Heart left ventricle (tissue), 16 donors: ENCODE measurements at places on chromosomes 12 and 14. TPM values are rescaled to one million over a fixed set of nuclear protein-coding genes. Genes with fewer than 3 reads are reported as not detected.

- no peak overlapping the region for H3K27ac ChIP-seq
- no peak overlapping the region for H3K4me3 ChIP-seq
- H3K27me3 ChIP-seq, result no peaks in the 10 kb centered on the region
- no peaks in the 10 kb centered on the region for H3K36me3 ChIP-seq
Observed at GRCh38 chr12:131852551-131853299, 24.5 kb downstream of the MMP17 start.

GRCh38 chr14:51210594-51210993 lies 29.5 kb upstream of the TMX1 start:
- H3K4me3 ChIP-seq, result no peak overlapping the region
- DNase-seq, result no peak
- H3K27ac ChIP-seq, result no peak overlapping the region
- H3K27me3 ChIP-seq, result no peaks in the 10 kb centered on the region
- no peaks in the 10 kb centered on the region for H3K36me3 ChIP-seq

DNA sequence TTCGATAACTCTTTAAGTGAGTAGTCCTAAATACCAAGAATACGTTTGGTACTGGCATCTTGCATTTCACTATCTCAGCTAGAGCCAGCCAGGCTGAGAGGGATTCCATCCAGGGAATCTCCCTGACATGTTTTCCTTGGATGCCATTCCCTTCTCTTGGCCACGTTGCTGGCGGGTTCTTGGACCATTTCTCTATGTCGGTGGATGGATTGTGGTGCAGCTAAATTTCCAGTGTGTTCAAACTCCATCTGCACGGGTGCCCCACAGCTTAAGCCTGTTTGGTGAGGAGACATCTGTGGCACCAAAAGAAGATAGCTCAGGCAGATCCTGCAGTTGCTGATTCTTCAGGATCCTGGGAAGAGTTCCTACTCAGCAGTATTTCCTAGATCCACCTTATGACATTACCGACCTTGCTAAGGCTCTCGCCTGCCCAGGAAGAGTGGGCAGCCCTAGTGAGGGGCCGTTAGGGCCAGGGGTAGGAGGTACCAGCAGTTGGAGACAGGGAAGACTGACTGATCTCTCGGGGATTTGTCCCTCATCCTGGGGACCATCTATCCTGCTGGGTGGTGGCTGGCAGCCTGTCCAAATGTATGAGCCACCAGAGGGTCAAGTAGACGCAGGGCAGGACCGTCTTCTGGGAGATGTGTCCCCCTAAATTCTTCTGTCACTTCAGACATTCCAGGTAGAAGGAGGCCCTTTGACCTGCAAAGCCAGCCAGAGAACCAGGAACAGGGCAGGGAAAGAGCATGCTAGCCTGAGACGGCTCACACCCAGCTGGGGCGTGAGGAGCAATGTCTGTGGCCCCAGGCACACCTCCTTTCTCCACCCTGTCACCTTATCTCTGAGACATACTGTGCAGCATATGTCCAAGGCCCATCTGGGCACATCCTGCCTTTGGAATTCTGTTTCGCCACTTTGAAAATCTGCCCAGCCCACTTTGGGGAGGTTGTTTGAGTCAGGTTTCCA lies 72.6 kb upstream of the CAPRIN2 start:
- H3K27me3 ChIP-seq, result no peaks in the 10 kb centered on the region
- no peak for DNase-seq
- no peak overlapping the region for H3K27ac ChIP-seq
- no peak overlapping the region for H3K4me3 ChIP-seq
- no peaks in the 10 kb centered on the region for H3K4me1 ChIP-seq

DNA sequence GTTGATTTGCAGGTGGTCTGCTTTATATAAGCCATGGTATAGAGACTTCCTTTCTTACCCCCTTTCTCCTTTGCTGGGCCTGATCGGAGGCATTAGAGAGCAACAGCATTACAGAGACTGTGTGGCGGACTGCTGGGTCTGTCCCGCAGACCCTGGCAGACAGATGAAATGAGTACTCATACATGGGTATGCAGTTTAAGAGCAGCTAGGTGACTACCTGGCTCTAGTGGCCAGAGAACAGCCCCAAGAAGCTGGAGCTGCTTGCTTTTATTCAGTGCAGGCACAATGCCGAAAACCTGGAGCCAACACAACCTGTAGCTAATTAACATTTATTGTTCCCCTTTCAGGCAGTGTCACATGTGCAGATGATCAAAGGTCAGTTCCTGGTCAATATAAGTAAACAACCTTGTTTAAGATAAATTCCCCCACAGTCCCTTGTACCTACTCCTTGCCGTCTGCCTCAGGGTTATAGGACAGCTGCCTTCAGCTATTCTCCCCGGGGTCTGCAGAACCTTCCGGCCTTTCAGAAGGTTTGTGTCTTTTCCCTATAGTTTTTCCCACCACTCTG lies 160.0 kb downstream of the TRHDE start:
- H3K4me1 ChIP-seq, result no peaks in the 10 kb centered on the region
- H3K36me3 ChIP-seq, result no peaks in the 10 kb centered on the region
- H3K27ac ChIP-seq, result no peak overlapping the region
- no peak overlapping the region for H3K4me3 ChIP-seq

GRCh38 chr14:64454671-64455070 lies 10.6 kb upstream of the AKAP5 start:
- H3K36me3 ChIP-seq, result peaks cover 50% of the 10 kb centered on the region
- no peak for DNase-seq
- no peaks in the 10 kb centered on the region for H3K4me1 ChIP-seq
- H3K27ac ChIP-seq, result no peak overlapping the region
- H3K4me3 ChIP-seq, result no peak overlapping the region

DNA sequence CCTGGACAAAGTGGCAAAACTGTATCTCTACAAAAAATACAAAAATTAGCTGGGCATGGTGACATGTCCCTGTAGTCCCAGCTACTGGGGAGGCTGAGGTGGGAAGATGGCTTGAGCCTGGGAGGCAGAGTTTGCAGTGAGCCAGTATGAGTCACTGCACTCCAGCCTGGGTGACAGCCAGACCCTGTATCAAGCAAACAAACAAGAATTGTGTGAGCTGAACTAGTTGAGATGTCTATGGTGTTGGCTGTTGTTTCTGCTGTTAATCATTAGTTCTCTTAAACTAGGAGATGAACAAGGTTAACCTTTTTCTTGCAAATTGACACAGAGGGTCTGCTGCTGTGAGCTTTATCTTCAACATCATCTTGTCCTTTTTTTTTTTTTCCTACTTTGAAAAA lies 23.6 kb downstream of the RASSF3 start:
- no peaks in the 10 kb centered on the region for H3K27me3 ChIP-seq
- peaks cover 9% of the 10 kb centered on the region for H3K36me3 ChIP-seq
- peaks cover 53% of the 10 kb centered on the region for H3K4me1 ChIP-seq
- no peak for DNase-seq
- H3K4me3 ChIP-seq, result no peak overlapping the region

DNA sequence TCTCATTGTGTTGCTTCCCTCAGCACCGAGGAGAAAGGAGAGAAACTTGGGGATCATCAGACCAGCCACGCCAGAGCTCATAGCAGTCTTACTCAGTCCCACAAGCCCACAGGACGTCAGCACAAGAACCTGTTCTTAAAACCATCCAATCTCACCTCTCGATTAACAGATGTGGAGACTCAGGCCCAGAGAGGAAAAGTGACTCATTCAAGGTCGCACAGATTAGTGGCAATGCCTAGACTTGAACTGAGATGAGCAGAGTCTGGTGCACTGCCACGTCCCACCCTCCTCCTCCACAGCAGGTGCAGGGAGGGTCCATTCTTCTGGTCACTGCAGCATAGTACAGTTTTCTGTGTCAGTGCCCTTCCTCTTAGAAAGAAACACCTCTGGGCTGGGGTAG lies 154.9 kb upstream of the PZP start:
- peak; percentile 4 for DNase-seq
- H3K4me3 ChIP-seq, result no peak overlapping the region
- H3K4me1 ChIP-seq, result no peaks in the 10 kb centered on the region
- H3K27me3 ChIP-seq, result no peaks in the 10 kb centered on the region
- H3K36me3 ChIP-seq, result no peaks in the 10 kb centered on the region
- H3K27ac ChIP-seq, result no peak overlapping the region

DNA sequence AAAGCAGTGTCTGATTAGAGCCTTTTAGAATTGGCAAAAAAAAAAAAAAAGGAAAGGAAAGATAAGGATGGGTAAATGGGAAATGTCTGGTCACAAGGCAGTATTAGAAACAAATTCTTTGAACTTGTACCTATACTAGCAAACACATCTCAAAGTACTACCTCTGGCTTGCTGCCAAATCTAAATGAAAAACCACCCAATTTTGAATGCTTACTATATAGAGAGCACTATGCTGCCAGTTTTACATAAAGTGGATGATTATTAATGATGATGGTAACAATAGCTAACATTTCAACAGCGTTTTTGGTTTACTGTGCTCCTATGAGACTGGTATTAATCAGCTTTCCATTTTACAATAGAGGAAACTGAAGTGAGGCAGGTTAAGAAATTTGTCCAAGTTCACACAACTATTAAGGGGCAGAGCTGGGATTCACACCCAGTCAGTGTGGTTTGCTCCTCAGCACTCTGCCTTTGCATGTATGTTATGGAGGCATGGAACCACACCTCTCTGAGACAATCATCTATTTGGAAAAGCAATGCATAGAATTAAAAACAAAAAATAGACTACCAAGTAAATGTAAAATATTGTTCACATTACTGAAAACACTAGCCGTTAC lies 34.2 kb downstream of the ATP2B1 start:
- H3K27ac ChIP-seq, result no peak overlapping the region
- no peaks in the 10 kb centered on the region for H3K27me3 ChIP-seq
- no peaks in the 10 kb centered on the region for H3K4me1 ChIP-seq
- DNase-seq, result no peak
- no peaks in the 10 kb centered on the region for H3K36me3 ChIP-seq
- no peak overlapping the region for H3K4me3 ChIP-seq

GRCh38 chr14:93543766-93544165 lies 113.0 kb downstream of the UNC79 start:
- no peak overlapping the region for H3K27ac ChIP-seq
- no peaks in the 10 kb centered on the region for H3K4me1 ChIP-seq
- H3K27me3 ChIP-seq, result peaks cover 4% of the 10 kb centered on the region
- H3K4me3 ChIP-seq, result no peak overlapping the region

- H3K4me1 ChIP-seq, result no peaks in the 10 kb centered on the region
- no peaks in the 10 kb centered on the region for H3K36me3 ChIP-seq
- no peak overlapping the region for H3K4me3 ChIP-seq
Observed at GRCh38 chr14:68062651-68063050, 243.1 kb downstream of the RAD51B start.

- no peaks in the 10 kb centered on the region for H3K36me3 ChIP-seq
- no peaks in the 10 kb centered on the region for H3K27me3 ChIP-seq
Observed at GRCh38 chr12:124884587-124885438, 21.1 kb upstream of the SCARB1 start.

GRCh38 chr12:132639956-132640520 lies 21.5 kb downstream of the P2RX2 start:
- no peak overlapping the region for H3K4me3 ChIP-seq
- H3K36me3 ChIP-seq, result no peaks in the 10 kb centered on the region
- no peaks in the 10 kb centered on the region for H3K27me3 ChIP-seq
- no peak for DNase-seq

- H3K4me3 ChIP-seq, result no peak overlapping the region
- H3K4me1 ChIP-seq, result no peaks in the 10 kb centered on the region
- H3K36me3 ChIP-seq, result no peaks in the 10 kb centered on the region
- H3K27me3 ChIP-seq, result no peaks in the 10 kb centered on the region
Observed at GRCh38 chr12:25084816-25085215, 110.1 kb downstream of the DNAI7 start.

CDCA4 gene
- polyA plus RNA-seq, result 2.3 TPM

KLRK1 gene
- polyA plus RNA-seq, result 0.28 TPM

DNA sequence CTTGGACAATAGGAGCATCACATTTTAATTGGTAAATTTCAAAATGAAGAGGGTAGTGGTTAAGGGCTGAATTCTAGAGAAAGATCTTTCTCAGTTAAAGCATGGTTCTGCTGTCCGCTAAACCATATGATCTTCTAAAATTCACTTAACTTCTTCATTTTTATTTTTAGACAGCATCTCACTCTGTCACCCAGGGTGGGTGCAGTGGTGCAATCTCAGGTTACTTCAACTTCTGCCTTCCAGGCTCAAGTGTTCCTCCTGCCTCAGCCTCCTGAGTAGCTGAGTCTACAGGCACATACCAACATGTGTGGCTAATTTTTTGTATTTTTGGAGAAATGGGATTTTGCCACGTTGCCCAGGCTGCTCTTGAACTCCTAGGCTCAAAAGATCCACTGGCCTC lies 226.7 kb upstream of the ABCD2 start:
- H3K4me3 ChIP-seq, result no peak overlapping the region
- H3K4me1 ChIP-seq, result no peaks in the 10 kb centered on the region
- no peaks in the 10 kb centered on the region for H3K27me3 ChIP-seq
- no peak for DNase-seq

DNA sequence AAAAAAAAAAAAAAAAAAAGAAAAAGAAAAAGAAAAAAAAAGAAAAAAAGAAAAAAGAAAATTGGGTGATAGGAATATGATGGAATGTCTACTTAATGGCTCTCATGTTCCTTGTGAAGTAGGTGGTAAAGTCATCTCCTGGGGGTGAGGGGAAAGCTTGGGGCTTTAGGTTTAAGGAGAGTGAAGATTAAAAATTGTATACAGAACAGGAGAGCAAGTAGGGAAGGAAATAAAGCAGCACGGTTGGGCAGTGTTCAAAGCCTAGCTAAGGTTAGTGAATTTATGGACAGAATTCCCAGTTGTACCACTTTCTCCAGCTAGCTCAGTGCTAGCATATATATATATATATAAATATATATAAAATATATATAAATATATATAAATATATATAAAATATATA lies 40.0 kb upstream of the SLC2A13 start:
- no peak overlapping the region for H3K27ac ChIP-seq
- no peak overlapping the region for H3K4me3 ChIP-seq
- H3K36me3 ChIP-seq, result no peaks in the 10 kb centered on the region
- DNase-seq, result no peak

UNG gene
- 27.8 TPM for polyA plus RNA-seq

DNA sequence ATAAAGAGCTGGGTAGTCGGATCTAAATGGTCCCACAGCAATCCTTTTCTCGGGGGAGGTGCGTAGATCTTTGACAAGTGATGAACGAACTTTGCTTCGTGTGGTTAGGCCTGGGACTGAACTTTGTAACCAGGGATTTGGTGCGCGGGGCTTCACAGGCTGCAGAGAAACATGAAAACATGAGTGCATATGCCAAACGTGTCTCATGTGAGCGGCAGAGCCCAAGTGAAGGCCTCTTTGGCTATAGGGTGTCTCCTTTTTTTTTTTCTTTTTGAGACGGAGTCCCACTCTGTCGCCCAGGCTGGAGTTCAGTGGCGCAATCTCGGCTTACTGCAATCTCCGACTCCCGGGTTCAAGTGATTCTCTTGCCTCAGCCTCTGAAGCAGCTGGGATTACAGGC lies 12.0 kb upstream of the RIOX1 start:
- no peak overlapping the region for H3K27ac ChIP-seq
- no peaks in the 10 kb centered on the region for H3K36me3 ChIP-seq
- H3K4me1 ChIP-seq, result no peaks in the 10 kb centered on the region
- DNase-seq, result no peak
- no peaks in the 10 kb centered on the region for H3K27me3 ChIP-seq
- no peak overlapping the region for H3K4me3 ChIP-seq

GRCh38 chr12:92234533-92234932 lies 88.9 kb upstream of the BTG1 start:
- no peaks in the 10 kb centered on the region for H3K4me1 ChIP-seq
- DNase-seq, result no peak
- no peak overlapping the region for H3K4me3 ChIP-seq
- H3K36me3 ChIP-seq, result no peaks in the 10 kb centered on the region
